ENCODE measurements at places on chromosomes 4 and X.

GRCh38 chr4:61517144-61517543, 317.0 kb downstream of the ADGRL3 start:
- no peak for DNase-seq

DNA sequence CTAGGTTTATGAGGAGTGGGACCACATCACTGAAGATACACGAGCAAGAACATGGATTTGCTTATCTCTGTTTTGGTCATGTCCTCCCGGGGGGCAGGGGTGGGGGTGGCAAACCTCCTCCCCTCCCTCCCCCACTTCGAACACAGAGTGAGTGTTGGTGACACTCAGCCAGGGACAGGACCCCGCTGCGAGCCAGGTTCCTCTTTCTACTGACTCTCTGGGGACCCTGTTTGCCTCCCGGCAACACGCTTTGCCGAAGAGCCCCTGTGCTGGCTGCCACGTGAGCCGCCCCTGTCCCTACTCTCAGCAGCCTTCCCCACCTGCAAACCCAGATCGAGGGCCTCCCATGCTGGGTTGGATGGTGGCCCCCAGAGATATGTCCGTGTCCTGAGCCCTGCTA, 34.7 kb downstream of the P2RY8 start:
- no peak for DNase-seq

GRCh38 chr4:142840516-142841123, 5.5 kb downstream of the INPP4B start:
- no peak for DNase-seq

- no peak for DNase-seq
These were observed 98.7 kb upstream of the GRIA3 start for GRCh38 chrX:123085311-123085940.
